B cell (primary cell): ENCODE measurements at places on chromosomes 2 and 18. TPM values are rescaled to one million over a fixed set of nuclear protein-coding genes. Genes with fewer than 3 reads are reported as not detected.

- DNase-seq: no peak
These were observed 41.8 kb downstream of the SPP2 start for GRCh38 chr2:234092344-234092743.

DNA sequence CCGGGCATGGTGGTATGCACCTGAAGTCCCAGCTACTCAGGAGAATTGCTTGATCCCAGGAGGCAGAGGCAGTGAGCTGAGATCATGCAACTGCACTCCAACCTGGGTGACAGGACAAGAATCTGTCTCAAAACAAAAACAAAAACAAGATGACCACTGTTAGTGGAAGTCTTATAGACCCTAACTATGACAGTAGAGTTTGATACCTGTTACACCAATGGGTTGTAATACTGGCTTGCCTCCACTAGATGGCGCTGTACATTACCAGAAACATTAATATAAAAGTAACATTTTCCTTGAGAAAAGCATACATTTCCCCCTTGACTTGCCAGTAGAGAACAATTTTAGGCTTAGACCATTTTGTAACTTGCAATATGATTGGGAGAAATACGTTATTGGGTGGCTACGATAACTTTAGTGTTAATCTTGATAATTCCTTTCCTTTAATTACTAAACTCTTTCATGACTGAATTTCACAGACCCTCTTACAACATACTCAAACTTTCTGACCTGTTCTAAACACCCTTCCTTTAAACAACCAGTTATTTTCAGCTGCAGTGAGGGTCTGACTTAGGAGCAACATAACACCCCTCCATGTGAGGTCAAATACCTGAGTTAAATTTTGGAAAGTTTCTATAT, 19.5 kb downstream of the SLC25A52 start:
- peak; percentile 61 for DNase-seq

GRCh38 chr2:3670941-3671340, 12.9 kb downstream of the ALLC start:
- no peak for DNase-seq

DNA sequence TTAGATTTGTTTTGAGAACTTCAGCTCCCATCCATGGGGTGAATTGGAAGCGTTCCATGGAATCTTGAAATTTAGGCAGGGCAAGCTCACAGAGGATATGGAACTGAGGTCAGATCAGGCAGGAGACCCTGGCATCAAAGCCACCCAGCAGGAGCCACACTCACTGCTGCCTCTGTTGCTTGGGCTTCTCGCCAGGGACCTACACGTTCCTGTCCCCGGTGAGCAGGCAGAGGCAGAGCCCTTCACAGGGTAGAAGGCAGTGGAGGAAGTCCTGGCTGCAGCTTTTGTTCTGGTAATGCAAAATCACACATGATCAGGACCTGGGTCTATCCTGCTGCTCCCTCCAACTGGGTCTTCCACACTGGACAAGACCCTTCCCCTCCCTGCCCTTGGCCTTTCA, 42.1 kb downstream of the CAPN13 start:
- DNase-seq: no peak

TTN gene
- total RNA-seq: 46.4 and 52.7 TPM in 2 replicates

PSD4 gene
- total RNA-seq: 203 and 217 TPM in 2 replicates

CFAP221 gene
- not detected in 2 replicates for total RNA-seq
